ENCODE measurements at places on chromosomes 2 and 18. TPM values are rescaled to one million over a fixed set of nuclear protein-coding genes. Genes with fewer than 3 reads are reported as not detected.

Gene KCNG2
- polyA plus RNA-seq: 0.63 TPM

Gene RGPD6
- polyA plus RNA-seq: 24.0 TPM

Gene CACNB4
- 5.7 TPM for polyA plus RNA-seq

Gene PARD6G
- polyA plus RNA-seq: 7.4 TPM

Gene DSC2
- 11.3 TPM for polyA plus RNA-seq

Gene CFAP65
- polyA plus RNA-seq: not detected

Gene TGFA
- polyA plus RNA-seq: 1.3 TPM

Gene CCDC85A
- polyA plus RNA-seq: 3.3 TPM

Gene TNFAIP6
- 8.4 TPM for polyA plus RNA-seq

Gene TWIST2
- polyA plus RNA-seq: 4.9 TPM

Gene LYG2
- polyA plus RNA-seq: not detected

Gene SCN2A
- polyA plus RNA-seq: 0.04 TPM

Gene ALKAL2
- polyA plus RNA-seq: 1.1 TPM

Gene DOK6
- 2.8 TPM for polyA plus RNA-seq

Gene LRP1B
- 2.2 TPM for polyA plus RNA-seq

Gene PROM2
- polyA plus RNA-seq: 0.50 TPM

Gene NPPC
- 3.7 TPM for polyA plus RNA-seq

Gene ASB3
- 10.0 TPM for polyA plus RNA-seq

Gene CCDC102B
- 12.5 TPM for polyA plus RNA-seq

Gene C2orf66
- 0.27 TPM for polyA plus RNA-seq

All from muscle of back (tissue), 13 donors.